ENCODE measurements at places on chromosomes 4 and X.

DNA sequence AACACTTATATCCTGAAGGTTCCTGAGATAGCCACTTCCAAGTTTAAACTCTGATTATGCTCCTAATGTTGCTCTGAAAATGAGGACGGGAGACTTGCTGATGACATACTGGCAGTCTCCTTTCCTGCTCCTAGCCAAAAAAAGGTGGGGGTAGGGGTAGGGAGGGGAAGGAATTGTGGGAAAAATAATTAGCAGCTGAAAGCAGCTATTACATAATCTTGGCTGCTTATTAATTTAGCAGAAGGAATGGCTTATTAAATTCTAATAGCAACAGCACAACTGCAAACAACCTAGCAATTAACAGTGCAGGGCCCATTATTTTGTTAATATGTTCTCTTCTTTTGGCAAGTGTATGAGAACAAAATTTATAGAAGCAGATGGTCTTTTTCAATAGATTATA lies 2.0 kb upstream of the AP1S2 start:
- no peak for DNase-seq

DNA sequence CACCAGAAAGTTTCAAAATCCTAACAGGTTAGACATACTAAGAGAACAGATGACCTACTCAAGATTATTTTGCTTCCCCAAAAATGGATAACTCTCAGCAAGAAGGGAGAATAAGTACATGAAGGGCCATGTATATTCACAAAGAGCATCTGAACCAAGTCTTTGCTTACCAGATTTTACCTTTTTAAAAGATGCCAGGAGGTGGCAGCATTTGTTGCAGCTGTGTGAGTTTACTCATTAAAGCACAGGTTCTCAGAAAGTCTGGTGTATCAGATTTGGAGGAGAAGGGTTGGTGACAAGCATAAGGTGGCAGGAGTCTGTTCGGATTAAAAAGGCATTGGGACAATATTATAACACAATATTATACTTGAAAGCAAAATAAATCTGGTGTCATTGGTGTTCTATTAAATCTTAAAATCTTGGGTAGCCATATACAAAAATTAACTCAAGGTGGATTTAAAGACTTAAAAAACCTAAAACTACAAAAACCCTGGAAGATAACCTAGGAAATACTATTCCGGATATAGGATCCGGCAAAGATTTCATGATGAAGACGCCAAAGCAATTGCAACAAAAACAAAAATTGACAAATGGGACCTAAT lies 51.3 kb upstream of the NFKB1 start:
- peak; percentile 83 for DNase-seq

- DNase-seq = no peak
Measured at GRCh38 chrX:36897690-36898089, 110.5 kb upstream of the FAM47C start.

GRCh38 chrX:10818651-10819050 lies 198.3 kb upstream of the MID1 start:
- no peak for DNase-seq

- DNase-seq = no peak
Measured at GRCh38 chr4:71609167-71609566, 174.7 kb downstream of the GC start.

DNA sequence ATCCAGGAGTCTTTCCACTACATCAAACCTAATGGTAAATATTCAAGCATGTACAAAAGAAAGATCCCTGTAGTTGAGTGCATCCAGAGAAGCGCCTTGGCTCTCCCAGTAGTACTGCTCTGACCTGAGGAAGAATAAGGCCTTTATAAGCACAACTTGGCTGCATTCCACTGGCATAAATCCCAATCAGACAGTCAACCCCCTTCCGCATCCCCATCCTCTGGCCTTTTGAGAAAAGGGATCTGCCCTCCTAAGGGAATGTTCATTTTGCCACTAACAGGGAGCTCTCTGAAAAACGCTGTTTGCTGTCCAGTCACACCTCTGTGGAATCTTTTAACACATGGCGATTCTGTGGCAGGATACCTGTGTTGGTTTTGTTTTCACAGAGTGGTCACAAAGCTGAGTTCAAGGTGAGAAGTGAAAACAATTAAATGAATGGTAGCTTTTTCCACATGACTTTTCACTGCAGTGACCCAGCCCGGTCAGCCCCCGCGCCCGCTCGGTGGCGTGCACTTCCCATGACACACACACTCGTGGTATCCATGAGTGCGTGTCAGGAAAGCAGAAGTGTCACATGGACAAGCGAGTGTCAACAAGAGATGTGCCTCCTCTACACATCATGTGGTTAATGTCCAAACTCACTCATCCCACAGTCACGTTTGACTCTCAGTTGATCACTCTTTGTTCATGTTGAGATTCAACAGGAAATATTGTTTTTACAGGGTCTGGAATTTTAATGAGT lies 112.2 kb upstream of the ENPP6 start:
- no peak for DNase-seq

DNA sequence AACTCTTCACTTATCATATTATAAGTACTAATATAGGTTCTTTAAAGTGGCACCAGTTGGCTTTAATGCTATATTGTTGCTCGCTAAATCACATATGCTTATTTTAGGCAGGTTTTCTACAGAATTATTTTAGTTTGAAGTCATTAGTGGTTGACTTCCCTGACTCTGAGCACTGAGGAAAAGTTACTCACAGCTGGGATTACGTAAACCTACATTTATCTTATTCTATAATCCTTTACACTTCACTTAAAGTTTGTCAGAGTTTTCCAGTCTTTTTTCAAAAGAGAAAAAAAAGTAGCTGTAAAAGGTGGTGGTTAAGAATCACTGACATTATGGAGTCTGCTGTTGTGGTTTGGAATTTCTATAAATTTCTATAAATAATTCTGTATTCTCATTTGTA lies 5.8 kb downstream of the UGT2B4 start:
- no peak for DNase-seq

DNA sequence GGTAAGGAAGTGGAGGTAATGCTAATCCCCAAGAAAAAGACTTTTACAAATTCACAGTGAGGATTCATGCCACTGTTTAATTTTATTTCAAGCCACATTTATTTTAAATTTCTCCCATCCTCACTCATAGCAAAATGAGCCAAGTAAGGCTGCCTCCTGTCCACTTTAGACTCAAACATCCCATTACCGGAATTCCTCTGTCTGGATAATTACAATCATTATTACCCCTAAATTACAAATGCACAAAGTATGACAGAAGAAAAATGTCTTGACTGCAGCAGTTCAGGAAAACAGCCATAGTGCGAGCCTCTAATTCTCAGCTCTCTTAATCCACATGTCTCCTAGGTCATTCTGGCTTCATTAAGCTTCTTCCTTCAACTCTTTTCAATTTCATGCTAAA lies 57.0 kb downstream of the MAPK10 start:
- DNase-seq = no peak

DNA sequence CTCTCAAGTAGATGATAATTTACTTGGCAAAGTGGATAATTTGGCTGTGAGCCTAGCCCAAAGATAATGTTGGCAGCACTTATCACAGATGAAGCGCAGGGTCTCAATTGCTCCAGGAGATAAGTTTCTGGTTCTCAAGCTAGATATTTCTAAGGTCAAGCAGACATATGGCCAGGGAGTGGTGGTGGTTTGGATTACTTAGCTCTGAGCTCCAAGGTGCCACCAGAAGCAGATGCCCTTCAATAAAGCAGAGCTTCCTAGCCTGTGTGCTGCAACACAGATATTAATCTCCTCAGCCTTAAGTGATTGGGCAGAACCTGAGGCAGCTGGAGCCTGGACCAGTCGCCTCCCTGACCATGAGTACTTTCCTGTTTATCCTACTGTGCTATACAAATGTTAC lies 79.2 kb upstream of the NALF2 start:
- DNase-seq = no peak

DNA sequence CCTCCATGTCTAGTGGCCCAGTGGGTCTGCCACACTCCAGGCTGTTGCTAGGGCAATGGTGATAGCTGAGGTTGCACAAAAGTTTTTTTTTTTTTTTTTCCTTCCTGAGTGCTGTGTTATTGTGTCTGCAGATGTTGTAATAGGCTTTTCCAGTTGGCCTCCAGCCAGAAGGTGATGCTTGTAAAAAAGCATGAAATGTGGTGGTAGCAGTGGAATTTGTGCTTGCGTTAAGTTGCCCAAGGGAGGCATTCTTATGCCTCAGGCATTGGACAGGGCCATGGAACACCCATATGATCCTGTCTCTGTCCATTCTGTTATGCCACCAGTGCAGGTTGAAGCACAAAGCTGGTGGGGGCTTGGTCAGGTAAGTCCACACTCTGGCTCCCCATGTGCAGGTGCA lies 660.5 kb upstream of the SPANXN1 start:
- no peak for DNase-seq

GRCh38 chrX:27336466-27337091 lies 126.6 kb downstream of the PPP4R3C start:
- DNase-seq = no peak

- no peak for DNase-seq
Measured at GRCh38 chr4:13328591-13328990, 155.5 kb downstream of the RAB28 start.

DNA sequence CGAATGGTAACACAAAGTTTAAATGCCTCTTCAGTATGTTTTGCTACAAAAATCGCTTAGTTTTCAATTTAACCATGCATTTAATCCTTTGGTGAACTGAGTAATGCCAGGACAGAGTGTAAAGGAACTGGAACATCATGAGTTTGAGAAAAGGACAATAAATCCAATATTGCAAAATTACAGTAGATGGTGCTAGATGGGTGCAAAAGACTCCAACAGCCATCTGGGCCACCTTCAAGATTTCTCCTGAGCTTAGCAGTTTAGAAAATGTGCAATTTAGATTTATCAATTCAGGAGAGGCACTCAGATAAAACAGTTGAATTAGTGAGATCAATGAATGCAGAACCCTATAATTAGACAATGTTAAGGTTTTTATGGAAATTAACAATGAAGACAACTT lies 33.2 kb upstream of the MID1IP1 start:
- no peak for DNase-seq

DNA sequence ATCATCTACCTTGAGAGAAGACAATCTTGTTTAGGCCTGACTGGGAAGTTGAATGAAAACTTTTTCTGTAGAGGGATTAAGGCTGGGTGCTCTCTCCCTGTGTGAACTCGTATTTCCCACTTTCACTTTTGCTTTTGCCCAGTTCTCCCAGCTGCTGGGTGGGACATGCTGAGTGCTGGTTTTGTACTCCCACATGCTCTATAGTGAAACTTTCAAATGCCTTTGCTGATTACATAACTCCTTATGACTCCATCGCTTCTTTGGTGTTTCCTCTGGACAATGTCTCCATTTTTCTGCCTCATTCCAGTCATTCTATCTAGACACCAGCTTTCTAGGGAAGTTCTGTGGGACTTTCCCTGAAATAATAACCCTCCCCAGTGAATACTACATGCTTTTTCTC lies 100.5 kb downstream of the CLNK start:
- no peak for DNase-seq

GRCh38 chr4:159171287-159171686 lies 68.4 kb downstream of the RAPGEF2 start:
- no peak for DNase-seq

DNA sequence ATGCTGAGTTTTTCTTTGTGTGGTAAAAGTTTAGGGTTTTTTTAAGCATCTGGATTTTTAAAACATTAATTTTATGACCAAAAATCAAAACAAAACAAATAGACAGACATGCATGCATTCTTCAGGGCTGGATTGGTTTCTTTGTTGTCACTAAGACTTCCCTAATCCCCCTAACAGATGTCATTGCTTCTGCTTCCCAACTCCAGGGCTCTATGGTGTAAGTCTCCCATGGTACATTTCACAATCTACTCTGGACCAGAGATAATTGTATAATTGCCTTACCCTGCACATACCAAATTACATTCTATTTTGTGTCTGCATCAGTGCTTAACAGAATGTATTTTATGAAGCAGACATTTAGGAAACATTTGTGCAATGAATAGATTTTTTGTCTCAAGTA lies 529.1 kb upstream of the SMIM31 start:
- DNase-seq = no peak

GRCh38 chr4:181799561-181800069 lies 443.6 kb upstream of the TENM3 start:
- DNase-seq = no peak

DNA sequence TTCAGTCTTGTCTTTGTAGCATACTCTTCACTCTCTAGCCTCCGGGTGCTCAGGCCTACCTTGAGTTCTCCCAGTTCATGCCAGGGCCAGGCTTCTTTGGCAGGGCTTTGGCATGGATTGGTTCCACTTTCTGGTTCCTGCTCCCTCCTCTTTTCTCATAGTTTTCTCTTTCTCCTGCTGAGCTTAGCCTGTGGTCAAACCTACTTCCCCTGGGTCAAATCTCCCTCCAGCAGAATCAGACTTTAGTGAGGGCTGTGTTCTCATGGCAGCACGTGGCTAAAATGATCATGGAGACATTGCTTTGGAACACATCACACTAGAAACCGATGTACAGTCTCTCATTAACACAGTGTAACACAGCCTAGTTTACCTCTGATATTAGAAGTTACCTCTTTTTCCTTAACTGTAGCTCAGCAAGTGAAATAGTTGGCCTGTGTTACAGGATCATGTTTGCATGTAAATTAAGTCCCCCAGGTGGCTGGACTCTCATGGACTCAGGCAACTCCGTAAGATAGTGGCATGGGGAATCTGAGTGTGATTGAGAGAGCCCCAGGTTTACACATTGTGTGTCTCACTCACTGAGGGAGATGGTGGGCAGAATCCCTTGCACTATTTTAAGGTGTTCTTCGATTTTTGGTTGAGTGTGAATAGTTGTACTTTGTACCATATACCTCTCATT lies 13.3 kb downstream of the RAB9A start:
- no peak for DNase-seq

- no peak for DNase-seq
Measured at GRCh38 chr4:17490575-17491059, 21.3 kb downstream of the QDPR start.

GRCh38 chr4:96895826-96896225 lies 1055.9 kb downstream of the PDHA2 start:
- DNase-seq = no peak

Measured in CD4-positive, alpha-beta T cell treated with Interferon alpha-2 for 1 hour (primary cell).